ENCODE measurements at places on chromosomes 6 and 20. TPM values are rescaled to one million over a fixed set of nuclear protein-coding genes. Genes with fewer than 3 reads are reported as not detected.

Gene CDH26
- 0.58 TPM for total RNA-seq

Gene CLVS2
- 89.6 TPM for total RNA-seq

Gene SIRPG
- total RNA-seq: not detected

Gene SLC25A27
- 0.52 TPM for total RNA-seq

Gene MATN4
- total RNA-seq: 0.28 TPM

Gene WFDC2
- not detected for total RNA-seq

Gene RAET1E
- total RNA-seq: 3.2 TPM

Gene RIMS1
- total RNA-seq: 0.50 TPM

Gene NKAPL
- not detected for total RNA-seq

- DNase-seq: no peak
Observed at GRCh38 chr6:77880501-77880900, 227.7 kb downstream of the MEI4 start.

DNA sequence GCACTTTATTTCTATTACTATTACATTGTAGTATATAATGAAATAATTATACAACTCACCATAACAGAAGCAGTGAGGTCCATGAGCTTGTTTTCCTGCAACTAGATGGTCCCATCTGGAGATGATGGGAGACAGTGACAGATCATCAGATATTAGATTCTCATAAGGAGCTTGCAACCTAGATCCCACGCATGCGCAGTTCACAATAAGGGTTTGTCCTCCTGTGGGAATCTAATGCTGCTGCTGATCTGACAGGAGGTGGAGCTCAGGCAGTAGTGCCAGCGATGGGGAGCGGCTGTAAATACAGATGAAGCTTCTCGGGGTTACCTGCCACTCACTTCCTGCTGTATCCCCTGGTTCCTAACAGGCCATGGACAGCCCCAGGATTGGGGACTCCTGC, 139.5 kb upstream of the TCF21 start:
- no peak for DNase-seq

GRCh38 chr6:149319422-149319821, 1.9 kb downstream of the TAB2 start:
- no peak for DNase-seq

DNA sequence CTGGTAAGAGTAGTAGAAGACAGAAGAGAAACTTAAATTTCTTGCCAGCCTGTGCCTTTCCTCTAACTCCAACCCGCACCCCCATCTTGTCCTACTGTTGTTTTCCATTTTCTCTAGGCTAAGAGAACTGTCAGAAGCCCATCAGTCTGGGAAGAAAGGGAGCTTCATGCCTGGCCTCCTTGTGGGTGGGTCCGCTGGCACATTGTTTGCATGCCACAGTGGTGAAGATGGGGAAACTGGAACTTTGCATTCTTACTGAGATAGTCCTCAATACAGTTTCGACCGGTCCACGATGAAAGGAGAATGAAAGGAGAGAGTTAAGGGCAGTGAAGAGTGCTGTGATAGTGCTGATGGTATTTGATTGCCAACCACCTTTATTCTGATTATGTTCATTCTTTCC, 103.1 kb downstream of the TCP11 start:
- DNase-seq: no peak

- DNase-seq: no peak
Observed at GRCh38 chr20:11248011-11248409, 574.2 kb upstream of the JAG1 start.

DNA sequence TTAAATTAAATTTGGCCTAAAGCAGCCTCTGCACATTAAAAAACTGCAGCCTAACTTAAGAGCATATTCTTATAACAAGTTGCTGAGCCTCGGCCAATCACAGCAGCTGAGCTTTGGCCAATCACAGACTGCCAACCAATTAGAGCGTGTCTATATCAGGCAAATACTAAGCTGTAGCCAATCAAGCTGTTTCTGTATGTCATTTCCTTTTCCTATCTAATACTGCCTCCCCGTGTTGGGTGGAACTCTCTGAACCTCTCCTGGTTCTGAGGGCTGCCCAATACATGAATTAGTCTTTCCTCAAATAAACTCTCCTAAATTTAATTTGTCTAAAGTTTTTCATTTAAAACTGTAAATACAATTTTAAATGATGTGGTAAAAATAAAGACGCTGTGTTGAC, 3.9 kb upstream of the TMEM244 start:
- DNase-seq: no peak

DNA sequence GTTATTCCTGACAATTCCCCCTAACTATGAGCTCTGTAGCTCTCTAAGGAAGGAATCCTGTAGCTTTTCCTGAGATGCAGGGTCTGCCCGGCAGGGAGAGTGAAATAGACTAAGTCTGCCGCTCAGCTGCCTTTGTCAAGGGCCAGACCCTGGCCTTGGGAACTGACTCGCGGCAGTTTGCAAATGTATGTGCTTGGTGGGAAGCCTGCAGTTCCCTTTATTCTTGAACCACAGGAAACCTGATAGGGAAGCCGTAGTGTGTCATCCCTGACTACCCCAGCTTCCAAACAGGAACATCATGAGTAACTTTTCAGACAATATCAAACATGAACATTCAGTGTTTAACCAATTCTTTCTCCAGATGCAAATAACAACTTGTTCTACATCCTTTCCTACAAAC, 78.7 kb upstream of the IFNGR1 start:
- DNase-seq: no peak

GRCh38 chr6:42960243-42961019, at the start of gene GNMT:
TSS of gene GNMT (plus strand) at chr6:42960754. CDS start at chr6:42960768, 14 bp downstream.
- no peak for DNase-seq

DNA sequence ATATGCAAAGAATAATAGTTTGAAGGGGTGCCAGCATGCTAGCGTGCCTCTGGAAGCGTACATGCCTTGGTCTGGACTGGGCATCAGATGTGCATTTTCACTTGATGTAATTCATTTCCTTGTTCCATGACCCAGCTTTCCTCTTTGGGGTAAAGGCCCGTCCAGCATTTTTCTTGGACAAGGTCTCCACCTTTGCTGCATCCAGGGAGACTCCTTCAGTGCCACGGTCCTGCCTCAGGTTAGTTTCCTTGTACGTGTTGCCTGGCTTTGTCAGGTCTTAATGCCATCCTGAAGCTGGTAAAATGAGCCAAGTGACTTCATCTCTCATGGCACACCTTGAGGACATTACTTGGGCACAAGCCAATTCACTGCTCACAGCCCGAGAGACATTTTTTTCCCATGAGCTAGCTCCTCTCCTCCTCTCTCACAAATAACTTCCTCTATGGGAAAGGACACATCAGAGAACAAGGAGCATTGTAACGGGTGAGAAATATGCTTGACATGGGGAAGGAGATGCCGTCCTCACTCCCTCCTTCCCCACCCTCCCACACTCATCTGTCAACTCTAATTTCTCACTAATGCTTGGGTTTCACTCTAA, 23.9 kb downstream of the EDN1 start:
- DNase-seq: no peak

DNA sequence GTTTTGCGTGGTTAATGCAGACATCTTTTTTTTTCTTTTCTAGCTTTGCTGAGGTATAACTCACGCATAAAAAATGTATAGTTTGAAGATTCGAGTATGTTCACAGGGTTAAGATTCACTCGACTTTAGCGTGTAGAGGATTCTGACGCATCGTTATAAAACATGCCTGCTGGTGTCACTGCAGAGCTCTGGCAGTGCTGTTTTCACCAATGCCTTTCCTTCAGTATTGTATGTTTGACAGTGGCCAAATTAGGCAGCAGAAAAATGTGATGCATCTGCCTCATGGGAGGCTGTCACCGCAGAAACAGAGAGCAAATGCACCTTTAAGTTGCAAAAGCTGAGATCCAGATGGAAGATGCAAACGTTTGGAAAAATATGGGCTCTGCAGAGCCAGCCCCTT, 18.0 kb upstream of the SIRPB2 start:
- peak; percentile 62 for DNase-seq

- DNase-seq: no peak
Observed at GRCh38 chr20:17969884-17970409, 1.1 kb downstream of the MGME1 start.

- no peak for DNase-seq
Observed at GRCh38 chr6:70112716-70113115, 190.2 kb downstream of the COL9A1 start.

DNA sequence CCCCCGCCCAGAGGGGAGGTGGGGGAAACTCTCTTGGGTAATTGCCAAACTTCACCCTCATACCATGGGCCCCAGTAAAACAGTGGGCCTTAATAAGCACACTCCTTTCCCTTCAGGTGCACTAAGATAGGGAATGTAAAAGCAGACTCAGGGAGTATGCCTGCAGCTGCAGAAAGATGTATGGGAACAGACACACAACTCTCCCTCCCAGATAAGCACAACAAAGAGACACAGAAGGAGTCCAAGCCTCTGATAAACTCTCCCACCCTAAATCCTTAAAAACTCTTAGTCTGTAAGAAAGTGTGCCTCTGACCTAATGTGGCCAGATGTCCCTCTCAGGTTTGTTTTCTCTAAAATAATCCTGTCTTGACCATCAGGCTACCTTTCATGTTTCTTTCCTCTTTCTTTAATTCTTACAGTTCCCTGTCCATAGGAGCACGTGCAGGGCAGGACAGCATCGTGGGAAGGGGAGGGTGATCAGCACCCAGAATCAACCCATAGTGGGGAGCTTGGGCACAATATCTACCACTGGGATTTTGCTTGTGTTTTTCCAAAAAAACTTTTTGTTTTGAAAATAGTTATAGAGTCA, 11.3 kb upstream of the CTCFL start:
- no peak for DNase-seq

DNA sequence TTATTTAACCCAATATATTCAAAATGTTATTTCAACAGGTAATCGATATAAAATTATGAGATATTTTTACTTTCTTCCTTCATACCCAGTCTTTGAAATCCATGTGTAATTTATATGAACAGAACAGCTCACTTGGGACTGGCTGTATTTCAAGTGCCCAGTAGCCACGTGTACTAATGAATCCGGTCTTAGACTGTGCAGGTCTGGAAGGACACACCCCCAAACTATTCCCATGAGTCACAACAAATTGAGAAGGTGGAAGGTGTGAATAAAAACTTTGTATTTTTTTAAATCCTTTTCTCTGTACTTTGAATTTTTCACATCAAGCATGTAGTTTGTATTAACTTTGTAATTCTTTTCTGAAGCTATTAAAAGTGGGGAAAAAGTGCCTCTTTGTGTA, 2.8 kb downstream of the UNC5CL start:
- no peak for DNase-seq

DNA sequence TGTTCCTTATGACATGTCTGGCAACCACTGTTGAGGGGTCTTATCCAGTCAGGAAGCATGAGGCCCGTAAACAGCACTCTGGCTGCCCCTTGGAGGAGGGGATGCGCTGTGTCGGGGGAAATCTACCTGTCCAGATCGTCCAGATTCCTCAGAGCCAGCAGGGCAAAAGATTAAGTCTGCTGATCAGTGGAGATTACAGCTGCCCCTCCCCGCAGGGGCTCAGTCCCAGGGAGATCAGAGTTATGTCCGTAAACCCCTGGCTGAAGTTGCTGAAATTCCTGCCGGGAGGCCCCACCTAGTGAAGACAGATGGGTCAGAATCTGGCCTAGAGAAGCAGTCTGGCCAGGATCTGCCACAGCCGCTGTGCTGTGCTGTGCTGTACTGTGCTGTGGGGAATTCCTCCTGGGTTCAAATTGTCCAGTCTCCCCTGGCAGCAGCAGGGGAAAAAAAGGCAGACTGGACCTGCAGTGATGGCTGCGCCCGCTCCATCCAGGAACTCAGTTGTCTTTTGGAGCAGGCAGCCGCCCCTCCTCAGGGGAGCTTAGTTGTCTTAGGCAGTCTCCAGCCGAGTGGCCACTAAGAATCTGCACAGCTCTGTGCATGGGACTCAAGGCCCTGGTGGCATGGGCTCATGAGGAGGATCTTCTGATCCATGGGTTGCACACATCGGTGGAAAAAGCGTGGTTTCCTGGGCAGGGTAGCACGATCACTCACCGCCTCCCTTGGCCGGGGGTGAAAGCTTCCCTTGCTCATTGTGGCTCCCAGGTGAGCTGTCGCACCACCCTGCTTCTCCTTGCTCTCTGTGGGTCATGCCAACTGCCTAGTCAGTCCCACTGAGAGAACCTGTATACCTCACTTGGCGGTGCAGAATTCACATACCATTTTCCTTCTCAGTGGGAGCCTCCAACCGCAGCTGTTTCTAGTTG, 1368.8 kb upstream of the ADGRB3 start:
- DNase-seq: no peak

GRCh38 chr6:56683882-56684281, 41.2 kb upstream of the DST start:
- DNase-seq: peak; percentile 17

- DNase-seq: peak; percentile 41
Observed at GRCh38 chr6:137787016-137787415, 80.0 kb upstream of the TNFAIP3 start.

DNA sequence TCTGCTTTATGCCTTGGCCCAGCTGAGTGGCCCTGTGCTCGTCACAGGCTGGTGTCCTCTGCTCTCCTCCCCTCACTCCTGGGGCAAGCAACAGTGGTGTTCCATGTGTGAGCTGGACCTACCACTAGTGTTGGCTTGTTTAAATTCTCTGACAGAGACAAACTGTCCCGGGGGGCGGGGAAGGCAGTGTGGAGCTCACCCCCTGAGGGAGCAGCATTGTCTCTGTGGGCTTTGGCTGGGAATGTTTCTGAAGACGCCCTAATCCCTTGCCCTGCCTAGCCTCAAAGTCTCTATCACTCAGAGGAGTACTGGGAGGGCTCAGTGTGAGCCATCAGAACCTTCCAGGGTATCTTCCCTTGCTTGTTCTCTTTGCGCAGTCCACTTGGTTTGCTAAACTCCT, 5.2 kb upstream of the VEGFA start:
- DNase-seq: no peak

DNA sequence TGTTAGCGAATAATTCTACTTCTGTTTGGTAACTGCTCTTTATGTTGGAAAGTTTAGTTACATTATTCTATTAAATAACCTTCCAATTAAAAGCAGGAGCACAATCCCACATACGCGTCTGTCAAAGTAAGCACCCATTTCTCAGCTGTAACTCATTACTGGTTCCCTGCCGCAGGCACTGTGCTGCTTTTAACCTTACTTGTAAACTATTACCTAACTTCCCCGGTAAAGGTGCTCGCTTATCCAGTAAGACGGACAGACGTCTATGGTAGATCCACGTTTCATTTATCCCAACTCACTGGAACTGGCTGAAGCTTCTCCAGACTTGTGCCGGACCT, 529 bp upstream of the ENPP4 start:
- DNase-seq: no peak

DNA sequence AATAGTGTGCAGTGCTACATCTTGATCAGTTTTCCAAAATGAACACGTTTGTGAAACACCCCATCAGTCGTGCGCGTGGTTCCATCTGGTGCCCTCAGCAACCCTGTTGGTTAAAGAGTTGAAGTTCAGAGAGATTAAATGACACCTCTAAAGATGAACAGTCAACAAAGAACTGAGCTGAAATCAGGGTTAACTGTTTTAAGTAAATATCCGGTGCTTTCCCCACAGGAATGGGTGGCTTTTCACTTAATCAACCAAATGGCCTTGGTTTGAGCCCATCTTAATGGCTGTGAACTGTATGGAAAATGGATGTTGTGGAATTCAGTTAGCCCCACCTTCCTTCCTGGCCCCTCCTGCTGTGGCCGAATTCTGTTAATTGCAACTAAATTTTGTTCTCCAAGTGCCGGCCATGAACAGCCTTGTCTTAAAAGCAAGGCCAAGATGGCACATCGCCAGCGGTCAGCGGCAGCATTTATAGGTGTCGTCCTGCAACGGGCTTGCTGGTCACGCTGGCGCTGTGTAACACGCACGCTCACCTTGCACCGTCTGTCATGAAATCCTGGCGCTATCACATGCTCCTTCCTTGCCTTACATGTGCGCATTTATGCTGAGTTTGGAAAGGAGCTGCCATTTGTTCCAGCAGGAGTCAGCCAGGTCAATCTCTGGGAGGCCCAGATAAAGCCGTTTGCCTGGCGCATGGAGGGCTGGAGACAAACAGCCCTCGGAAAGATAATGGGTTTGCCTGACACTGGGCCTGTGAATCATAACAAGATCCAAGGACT, 164.5 kb downstream of the ERMARD start:
- no peak for DNase-seq

Data from A673 (cell line).